ENCODE measurements at places on chromosomes 16 and 17.

GRCh38 chr17:74671031-74671771 lies 41.5 kb downstream of the CD300LF start:
- DNase-seq, result peak; percentile 79

GRCh38 chr17:77382356-77382911 lies 241.7 kb downstream of the SEC14L1 start:
- DNase-seq, result no peak

GRCh38 chr16:54821731-54822130 lies 108.9 kb upstream of the IRX5 start:
- no peak for DNase-seq

DNA sequence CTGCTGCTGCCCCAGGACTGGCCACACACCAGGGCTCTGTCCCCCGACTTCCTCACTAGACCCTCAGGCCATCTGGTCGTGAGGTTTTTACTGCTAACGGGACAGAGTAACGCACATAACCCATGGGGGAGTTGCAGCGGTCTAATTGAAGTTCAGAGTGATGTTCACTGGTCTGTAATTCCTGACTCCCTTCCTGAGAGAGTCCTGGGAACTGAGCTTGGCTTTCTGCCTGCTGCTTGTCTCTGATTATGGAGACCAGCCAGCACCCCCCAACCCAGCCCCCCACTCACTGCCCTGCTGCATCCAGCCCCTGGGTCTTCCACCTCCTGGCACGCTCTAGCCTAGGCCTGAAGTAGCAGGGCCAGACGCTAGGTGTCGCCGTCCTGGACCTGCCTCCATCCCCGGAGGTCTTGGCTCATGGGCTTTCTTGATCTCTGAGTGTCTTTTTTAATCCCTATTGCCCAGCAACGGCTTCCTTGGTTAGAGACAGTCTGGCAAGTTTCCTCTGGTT lies 192.9 kb downstream of the CCDC182 start:
- no peak for DNase-seq

DNA sequence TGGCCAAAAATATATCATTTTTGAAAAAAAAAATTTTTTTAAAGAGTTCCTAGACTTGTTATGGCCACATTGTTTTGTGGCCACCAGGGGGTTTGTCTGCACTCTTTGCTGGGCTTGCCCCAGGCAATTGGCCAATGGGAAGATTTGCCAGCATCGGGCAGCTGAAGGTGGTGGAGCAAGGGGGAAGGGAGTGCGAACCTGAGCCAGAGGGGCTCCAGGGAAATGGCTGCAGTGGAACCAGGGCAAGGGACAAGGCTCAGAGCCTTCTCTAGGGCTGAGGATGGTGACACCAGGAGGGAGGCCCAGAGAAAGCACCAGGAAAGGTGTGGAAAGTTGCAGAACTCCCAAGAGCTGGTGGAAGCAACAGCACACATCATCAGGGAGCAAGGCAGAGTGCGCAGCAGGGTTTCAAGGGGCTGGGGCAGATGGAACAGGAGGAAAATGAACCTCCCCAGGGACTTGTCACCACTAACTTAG lies 15.5 kb upstream of the CMIP start:
- DNase-seq, result peak; percentile 55

- no peak for DNase-seq
These were observed 1314.9 kb downstream of the CDH11 start for GRCh38 chr16:63806794-63807506.
